ENCODE measurements at places on chromosomes 6 and 20.

DNA sequence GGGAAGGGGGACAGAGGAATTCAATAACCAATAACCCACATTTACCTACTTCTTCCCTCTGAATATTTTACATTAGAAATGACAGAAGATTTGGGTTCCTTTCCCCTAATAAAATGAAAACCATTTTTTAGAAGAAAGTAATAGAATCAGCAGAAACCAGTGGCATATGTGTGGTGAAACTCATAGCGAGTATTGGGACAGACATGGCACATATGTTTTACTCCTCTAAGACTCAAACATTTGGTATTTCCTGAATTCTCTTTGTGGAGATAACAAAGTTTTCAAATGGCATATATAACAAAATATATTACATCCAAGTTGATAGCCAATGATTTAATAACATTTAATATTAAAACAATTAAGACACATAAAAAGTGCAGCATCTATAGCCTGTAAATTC, 12.9 kb upstream of the BEND3 start:
- no peak for DNase-seq

DNA sequence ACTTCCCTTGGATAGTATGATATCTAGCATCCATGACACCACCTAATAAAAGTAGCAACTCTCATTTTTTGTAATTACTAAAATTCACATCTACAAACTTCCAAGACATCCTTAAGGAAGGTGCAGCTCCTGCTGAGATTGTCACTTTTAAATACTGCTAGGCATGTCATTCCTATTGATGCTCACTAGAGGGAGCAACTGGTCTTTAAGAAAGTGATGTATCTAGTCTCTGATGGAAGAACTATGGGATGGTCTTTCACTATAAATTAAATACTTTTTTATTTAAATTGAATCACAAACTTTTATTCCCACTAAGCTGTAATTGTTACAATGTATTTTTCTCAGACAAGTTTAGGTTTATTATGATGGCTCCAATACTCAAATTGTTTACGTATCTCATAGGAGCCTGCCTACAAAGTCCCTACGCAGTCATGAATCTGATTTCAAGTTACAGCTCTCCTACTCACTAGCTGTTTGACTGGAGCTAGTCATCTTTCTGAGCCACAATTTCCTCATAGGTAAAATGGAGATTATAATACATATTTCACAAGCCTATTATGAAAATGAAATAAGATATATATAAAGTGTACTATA, 8.1 kb upstream of the TSPYL1 start:
- peak; percentile 57 for DNase-seq

GRCh38 chr6:97113170-97113569, 169.8 kb downstream of the MMS22L start:
- DNase-seq: no peak

GRCh38 chr20:50003253-50003656, 20.5 kb downstream of the SNAI1 start:
- peak; percentile 60 for DNase-seq

- DNase-seq: no peak
Observed at GRCh38 chr20:13910492-13910891, 79.9 kb downstream of the SEL1L2 start.

DNA sequence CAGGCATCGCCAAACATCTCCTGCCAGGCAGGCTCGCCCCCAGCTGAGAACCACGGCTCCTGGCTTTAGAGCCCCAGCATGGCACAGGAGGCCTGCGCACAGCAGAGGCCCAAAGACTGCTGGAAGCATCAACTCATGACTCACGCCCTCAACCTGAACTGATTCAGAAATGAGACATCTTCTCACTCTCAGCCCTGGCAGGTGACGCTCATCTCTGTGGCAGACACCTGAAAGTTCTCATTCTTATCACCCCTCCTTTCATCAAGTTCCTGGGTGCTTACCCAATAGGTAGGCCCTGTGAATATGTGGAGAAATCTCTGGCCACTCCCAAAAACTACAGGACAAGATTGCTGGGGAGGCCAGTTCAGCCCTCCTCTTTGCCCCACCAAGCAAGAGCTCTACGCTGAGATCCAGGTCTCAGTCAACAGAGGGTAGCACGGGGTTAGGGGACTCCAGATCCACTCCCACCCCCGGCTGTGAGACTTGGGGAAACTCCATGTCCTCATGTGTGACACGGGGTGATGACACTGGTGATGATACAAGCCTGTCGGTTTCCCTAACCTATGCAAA, 11.3 kb downstream of the NFATC2 start:
- DNase-seq: peak; percentile 65

DNA sequence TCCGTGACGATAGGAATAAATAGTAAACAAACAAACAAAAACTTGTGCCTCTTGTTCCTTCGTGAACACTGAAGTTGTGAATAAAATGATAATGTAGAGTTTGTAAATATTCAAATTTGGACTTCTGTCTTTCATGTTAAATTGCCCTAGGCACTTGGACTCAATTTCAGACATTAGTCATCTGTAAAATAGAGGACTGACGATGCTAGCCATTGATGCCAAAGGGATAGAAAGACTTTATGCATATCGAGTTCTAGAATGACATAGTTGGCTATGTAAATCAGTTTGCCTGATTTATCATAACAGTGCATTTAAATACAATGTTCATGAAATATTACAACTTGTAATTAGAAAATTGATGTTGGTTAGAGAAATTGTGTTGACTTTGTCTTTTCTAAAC, 45.9 kb upstream of the FLRT3 start:
- no peak for DNase-seq

GRCh38 chr20:32206760-32207625, 550 bp downstream of the PLAGL2 start:
- DNase-seq: peak; percentile 13

GRCh38 chr6:88561954-88562315, 395.8 kb upstream of the CNR1 start:
- DNase-seq: no peak
